Stimulated activated CD4-positive, alpha-beta T cell treated with anti-CD3 and anti-CD28 coated beads, Interleukin-1b, Interleukin-23, amount 100 ng/mL, for 1 hour (primary cell): ENCODE measurements at places on chromosomes 11 and 22.

DNA sequence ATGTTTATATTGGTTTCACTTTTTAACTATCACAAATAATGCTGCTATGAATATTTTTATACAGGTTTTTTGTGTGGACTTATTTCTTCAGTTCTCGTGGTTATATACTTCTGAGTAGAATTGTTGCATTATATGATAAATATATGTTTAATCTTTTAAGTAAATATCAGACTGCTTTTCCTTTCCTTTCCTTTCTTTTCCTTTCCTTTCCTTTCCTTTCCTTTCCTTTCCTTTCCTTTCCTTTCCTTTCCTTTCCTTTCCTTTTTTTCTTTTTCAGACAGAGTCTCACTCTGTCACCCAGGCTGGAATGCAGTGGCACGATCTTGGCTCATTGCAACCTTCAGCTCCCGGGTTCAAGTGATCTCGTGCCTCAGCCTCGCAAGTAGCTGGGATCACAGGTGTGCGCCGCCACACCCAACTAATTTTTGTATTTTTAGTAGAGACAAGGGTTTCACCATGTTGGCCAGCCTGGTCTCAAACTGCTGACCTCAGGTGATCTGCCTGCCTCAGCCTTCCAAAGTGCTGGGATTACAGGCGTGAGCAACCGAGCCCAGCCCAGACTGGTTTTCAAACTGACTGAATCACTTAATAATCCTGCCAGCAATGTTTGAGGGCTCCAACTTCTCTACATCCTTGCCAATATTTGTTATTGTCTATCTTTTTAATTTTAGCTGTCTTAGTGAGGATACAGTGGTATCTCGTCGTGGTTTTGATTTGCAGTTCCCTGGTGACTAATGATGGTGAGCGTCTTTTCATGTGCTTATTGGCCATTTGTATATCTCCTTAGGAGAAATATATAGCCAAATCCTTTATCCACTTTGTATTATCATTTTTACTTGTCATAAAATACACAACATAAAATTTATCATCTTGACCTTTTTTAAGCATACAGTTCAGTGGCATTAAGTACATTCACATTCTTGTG lies 21.9 kb downstream of the HTR3B start:
- no peak for DNase-seq

- DNase-seq, result no peak
These were observed 133.4 kb downstream of the DBX1 start for GRCh38 chr11:20026629-20027555.

GRCh38 chr11:93524858-93525257 lies 18.3 kb downstream of the SMCO4 start:
- no peak for DNase-seq

DNA sequence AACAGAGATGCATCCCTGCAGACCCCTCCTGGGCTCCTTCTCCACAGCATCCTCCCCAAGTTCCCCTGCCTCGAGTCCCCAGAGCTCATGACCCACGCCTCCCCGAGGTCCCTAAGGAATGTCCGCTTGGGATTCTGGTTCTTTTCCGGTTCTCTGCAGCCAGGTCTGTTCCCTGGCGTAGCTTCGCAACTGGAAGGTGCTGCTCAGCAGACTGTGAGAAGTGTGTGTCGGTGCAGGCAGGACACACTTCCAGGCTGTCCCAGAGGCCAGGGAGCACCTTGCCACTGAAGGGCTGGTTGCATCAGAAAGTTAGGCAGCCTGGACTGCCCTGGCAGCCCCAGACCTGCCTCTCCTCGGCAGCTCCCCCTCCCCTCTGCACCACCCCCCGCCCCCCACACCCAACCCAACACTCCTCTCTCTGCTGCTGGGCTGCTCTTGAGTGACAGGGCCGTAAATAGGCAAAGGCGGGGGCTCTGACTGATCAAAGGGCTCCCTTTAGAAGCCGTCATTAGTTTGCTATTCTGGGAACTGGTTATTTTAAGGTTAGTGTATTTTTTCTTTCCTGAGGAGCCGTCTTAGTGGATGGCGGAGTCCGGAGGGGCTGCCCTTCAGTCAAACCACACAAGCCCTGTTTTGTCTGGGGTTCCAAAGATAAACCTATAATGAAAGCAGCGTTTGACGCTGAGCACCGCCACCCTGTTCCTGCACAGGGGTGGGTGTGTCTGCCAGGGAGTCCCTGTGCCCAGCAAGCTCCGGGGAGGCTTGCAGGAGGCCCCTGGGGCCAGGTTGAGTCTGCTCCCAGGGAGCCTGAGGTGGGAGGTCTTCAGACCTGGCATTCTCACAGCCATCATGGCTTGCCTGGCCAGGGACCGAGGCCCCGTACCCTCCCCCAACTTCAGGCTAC lies 88.6 kb upstream of the KCNQ1OT1 start:
- no peak for DNase-seq

DNA sequence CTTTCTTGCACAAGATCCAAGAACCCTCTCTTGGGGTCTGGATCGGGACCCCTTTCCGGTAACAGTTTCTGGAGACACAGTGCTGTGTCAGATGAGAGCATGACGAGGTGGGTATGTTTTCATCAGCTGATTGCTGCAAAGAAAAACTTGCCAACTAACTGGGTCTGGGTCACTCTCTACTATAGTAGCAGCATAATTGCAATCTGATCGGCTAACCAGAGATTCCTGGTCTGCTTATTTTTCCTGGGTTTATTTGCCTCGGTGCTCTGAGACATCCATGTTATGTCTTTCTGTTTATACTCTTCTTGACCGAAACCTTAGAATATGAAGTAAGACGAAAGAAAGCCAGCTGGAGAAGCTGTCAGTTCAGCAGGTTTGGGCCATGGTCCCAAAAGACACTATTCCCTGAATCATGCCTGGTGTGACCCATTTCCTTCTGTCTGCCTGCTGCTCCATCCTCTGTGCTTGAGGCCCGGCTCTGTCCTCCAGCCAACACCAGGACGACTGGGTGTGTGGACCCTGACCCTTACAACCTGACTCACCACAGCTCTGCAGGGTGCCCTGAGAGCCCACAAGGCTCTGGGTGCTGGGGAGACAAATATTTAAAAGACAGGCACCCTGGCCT lies 24.1 kb upstream of the CLMP start:
- no peak for DNase-seq
